ENCODE measurements at places on chromosomes 16 and 17.

DNA sequence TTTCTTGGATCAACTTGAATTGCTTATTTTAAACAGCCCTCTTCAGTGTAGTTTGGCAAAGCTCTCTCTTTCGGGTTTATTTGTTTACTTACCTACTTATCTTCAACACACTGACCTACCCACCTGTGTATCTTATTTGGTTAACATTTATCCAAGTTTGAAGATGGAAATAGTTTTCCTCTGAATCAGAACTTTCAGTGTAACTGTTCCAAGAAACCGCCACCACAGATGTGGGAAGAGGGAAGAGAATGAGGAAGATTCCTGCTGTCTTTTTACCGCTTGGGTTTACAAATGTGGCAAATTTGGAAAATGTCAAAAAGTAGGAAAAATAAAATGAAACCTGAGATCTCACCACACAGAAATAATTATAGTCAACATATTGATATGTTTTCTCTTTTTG, 115.8 kb downstream of the MSI2 start:
- no peak for DNase-seq

GRCh38 chr17:68314916-68315535, 23.7 kb downstream of the ARSG start:
- DNase-seq, result no peak

GRCh38 chr16:67215706-67216105, 11.2 kb upstream of the TMEM208 start:
- no peak for DNase-seq

DNA sequence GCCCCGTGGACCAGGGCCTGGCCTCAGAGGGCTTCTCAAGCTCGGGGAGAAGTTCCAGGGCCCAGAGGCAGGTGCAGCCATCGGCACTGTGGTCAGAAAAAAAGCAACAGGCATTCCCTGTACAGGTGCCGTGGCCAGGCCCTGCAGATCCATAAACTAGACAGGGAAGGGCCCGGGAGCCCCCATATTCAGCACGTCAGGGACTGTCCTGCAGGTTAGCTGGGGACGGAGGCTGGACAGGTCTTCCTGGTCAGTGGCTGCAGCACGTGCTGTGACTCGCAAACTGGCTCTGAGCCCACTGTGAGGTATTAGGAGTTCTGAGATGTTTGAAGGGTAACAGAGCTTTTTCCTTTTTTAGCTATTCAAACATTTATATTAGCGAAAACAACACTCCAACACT, 15.0 kb upstream of the C16orf95 start:
- DNase-seq, result no peak

DNA sequence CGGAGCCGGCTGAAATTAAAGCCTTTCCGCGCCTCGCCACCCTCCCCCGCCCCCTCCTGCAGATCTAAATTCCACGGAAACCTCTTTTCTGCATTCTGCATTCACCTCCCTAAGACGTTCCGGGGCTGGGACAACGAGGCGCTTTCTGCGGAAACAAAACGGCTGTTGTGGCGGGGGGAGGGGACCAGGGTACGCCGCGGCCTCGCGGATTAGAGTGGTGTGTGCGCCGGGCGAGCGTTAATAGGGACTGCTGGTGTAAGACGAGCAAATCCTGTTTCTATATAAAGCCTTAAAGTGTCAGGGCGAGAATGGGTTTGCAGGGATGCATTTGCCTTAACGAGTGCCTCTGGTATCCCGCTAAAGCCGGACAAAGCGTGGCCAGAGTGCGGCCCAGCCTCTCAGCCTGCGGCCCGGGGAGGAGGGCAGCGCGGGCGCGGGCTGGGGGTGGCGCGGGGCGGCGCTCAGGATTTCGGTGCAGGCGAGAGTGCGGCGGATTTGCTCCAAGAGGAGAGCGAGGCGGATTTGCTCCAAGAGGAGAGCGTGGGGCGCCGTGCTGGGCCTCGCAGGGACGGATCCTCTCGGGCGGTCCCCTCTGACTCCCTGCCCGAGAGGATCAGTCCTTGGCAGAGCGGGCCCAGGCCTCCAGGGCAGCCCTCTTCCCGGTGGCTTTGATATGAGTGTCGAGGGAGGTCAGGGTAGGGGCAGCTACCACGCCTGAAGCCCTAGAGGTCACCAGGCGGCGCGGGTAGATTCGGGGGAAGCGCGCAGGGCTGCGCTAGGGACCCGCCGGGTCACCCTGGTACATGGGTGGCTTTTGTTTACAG, 5.1 kb downstream of the BAHCC1 start:
- no peak for DNase-seq

DNA sequence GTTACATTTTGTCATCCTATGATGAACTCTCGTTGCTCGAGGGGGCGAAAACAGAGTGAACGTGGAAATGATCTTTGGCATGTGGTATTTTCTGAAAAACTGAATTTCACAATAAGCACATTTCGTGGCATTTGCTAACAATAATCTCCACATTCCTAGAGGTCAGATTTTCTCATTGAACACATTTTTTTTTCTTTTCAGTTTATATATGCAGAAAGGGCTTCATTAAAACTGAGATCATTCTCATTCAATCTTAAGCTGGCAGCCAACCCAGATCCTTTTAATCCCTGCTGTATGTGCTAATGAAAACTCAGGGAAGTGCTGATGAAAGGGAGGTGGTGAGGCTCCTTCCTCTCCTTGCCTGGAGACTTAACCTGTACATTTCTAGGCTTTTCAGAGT, 52.6 kb downstream of the PRKCA start:
- no peak for DNase-seq

DNA sequence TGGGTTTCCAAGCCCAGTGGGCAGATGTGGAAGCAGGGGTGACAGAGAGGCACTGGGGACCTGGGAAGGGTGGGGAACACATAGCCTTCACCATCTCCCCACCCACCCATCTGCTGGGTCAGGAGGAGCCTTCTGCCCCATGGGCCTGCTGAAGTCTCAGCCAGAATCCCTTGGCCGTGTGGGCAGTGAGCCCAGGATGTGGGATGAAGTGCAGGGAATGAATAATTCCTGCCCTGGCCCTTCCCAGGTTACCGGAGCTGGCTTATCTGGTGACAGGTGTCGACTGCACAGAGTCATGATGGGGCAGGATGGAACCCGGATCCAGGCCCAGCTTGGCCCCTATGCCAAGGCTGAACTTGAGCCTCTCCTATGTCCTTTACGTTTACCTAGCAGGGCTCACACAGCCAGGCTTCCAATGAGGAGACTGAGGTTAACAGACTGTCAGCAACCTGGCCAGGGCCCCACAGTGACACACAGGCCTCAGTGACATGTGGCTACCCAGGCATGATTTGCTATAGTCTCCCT, 17.5 kb downstream of the ATP2A3 start:
- no peak for DNase-seq

GRCh38 chr17:19363460-19364035, 1.0 kb upstream of the B9D1 start:
- DNase-seq, result no peak

DNA sequence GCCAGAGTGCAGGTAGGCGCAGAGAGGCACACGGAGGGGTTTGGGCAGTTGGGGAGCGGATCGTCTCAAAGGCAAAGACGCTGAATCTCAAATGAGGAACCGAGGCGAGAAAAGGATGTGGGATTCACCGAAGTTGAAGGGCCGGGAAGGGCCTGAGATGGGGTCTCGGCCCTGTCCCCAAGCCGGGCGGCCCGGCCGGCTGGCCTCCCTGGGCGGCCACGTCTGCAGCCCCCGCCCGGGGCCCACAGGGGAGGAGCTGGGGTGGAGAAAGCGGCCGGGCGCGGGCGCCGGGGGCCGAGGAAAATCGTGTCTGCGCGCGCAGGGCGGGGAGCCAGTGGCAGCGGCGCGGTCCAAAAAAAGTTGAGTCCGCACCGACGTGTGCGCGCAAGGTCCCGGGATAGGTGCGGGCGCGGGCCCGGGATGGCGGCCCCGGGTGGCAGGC, 458 bp downstream of the SLC12A4 start:
- DNase-seq, result no peak

DNA sequence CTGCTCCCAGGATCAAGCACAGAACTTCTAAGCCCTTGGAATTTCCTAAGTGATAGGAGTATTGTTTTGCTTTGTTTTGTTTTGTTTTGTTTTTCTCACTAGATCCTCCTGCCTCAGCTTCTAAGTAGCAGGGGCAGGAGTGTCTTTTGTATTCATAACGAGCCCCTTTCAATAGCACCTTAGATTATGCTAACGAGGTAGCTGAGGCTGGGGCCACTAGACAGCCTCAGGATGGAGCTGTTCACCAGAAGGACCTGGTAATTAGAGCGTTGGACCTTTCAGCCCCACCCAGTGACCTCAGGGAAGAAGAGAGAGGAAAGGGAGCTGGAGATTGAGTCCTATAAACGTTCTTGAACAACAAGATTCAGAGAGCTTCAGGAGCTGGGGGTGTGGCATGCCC, 43.6 kb downstream of the IKZF3 start:
- no peak for DNase-seq

GRCh38 chr16:60107871-60108270, 1373.8 kb upstream of the GOT2 start:
- no peak for DNase-seq

DNA sequence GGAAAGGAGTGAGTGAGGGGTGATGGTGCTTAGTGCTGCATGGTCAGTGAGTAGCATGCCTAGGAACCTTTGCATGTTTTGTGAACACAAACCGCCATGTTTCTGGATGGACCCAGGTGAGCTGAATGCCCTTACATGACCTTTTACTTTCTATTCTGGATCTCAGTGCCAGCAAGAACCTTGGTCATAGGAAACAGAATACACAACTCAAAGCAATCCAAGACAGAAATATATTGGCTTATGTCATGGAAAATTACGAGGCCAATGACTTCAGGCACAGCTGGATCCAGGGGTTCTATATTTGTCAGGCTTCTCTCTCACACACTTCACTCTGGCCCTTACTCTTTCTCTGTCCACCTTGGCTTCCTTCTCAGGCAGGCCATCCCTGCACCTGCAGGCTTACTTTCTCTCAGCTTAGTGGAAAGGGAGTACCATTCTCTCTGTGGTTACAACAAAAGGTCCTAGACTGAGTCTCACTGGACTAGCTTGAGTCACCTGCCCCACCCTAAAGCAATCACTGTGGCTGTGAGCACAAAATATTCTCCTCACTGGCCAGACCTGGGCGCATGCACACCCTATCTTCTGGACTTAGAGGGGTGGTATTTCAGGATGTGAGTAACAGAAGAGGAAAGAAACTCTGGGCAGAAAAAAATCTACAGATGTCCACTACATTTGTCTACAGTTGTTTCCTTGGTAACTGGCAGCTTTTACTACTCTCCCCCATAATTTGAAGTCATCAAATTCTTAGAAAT, 20.4 kb upstream of the CPNE2 start:
- DNase-seq, result no peak

DNA sequence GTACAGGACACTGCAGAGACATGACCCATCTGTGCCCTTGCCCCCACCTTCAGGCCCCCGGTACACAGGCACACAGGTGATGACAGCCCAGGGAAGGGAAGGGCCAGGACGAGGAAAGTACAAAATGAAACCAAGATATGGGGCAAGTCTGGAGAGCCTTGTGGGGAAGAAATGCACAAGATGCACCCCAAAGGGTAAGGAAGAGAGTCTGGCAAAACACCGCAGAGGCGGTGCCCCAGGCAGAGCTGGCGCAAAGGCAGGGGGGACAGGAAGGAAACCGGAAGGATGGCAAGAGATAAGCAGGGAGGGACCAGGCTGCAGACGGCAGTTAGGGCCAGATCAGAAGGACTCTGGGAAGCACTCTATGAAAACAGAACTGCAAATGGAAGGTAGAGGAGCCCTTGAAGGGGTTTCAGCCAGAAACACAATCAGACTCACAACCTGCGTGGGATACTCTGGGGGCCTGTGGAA, 81.4 kb downstream of the SLC39A11 start:
- DNase-seq, result no peak

- DNase-seq, result no peak
Observed at GRCh38 chr16:27174798-27175197, 28.5 kb upstream of the KDM8 start.

DNA sequence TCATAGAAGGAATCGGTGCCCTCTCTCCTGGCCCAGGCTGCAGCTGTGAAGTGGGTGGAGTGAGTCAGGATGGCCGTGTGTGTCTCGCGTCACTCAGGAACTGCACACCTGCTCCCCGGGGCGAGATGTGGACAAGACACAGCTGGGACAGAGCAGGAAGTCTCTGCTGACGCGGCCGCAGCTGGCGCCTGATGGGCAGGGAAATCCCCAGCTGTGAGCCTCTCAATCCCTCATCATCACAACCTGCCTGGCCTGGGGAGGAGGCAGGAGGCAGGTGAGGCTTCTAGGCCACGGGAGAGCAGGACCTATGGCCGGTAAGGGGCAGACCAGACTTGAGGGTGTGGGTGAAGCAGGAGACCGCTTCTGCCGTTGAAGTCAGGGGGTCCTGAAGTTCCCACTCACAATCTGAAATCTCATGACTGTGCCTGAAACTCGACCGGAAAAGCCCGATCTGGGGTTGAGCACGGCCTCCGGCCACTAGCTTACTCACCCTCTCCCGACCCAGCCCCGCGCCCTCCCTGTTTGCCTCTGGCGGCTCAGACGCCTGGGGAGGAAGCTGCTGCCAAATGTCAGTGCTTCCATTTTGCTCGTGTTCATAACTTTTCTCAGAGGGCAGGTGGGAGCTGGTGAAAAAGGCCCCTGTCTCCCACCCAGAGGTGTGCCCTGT, 1.1 kb upstream of the TRPV3 start:
- no peak for DNase-seq

- DNase-seq, result no peak
Observed at GRCh38 chr17:34788696-34789095, 172.6 kb downstream of the CCT6B start.

GRCh38 chr17:7836596-7837407, 2.8 kb downstream of the KDM6B start:
- peak; percentile 91 for DNase-seq

DNA sequence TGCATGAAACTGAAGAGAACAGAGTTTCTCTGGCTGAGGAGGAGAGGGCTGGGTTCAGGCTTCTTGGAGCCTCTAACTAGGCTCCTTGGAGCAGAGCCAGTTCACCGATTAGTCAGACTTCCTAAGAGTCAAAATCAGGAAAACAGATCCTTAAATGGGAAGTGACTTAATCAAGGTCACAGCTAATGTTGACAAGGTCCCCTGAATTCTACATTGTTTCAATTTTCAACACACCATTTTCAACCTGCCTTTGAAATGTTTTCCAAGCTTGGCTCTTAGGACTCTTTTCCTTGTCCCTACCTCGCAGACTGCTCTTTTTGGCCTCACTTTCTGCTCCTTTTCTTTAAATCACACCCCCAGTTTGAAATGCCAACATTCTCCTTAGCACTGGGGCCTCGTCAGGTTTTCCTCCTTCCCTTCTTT, 16.3 kb downstream of the MYL4 start:
- no peak for DNase-seq
